NCI-H2171 treated with DMSO at 0.1 percent for 48 hours (cell line): ENCODE measurements at places on chromosomes 5 and 9.

GRCh38 chr5:157444224-157444623 lies 15.8 kb upstream of the NIPAL4 start:
- peak; percentile 10 for DNase-seq

GRCh38 chr9:123290764-123291163 lies 22.4 kb upstream of the STRBP start:
- no peak for DNase-seq

DNA sequence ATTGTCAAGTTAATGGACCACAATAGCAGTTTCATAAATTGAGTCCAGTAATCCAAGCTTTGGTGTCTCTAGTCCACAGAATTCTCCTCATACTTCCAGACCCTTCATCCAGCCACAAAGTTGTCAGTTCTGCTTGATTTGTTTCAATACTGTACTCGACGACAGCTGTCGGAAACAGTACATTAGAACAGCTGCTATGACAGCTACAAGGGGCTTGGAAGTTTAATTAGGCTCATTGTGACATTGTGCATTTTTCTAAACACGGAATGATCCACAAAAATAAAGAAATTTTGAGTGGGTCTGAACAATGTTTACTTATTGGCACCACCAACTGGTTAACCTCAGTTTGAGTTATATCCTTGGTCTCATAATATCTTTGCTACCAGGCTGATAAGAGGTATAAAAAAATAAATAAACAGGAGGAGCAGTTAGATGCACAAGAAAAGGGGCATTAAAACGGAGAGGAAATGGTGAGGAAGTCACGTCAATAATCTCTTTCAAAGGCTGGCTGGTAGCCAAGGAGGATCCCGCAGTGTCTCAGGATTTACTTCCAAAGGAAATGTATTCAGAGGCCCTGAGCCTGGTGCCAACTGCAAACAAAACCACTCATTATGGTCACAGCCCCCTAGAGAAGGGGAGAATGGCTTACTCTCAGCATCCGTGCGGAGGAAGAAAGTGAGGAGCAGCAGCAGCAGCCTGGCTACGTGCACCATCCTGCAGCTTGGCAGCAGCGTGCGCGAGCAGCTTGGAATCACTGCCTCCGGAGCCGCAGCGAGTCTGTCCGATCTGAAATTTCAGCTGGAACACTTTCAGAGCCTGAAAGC lies 933.8 kb upstream of the DMAC1 start:
- peak; percentile 72 for DNase-seq

GRCh38 chr5:131382407-131383395 lies 118.8 kb downstream of the CDC42SE2 start:
- DNase-seq: peak; percentile 51

- no peak for DNase-seq
These were observed 21.2 kb downstream of the RASEF start for GRCh38 chr9:83041771-83042170.
